NCI-H2107 (cell line): ENCODE measurements at places on chromosomes 5 and 9.

DNA sequence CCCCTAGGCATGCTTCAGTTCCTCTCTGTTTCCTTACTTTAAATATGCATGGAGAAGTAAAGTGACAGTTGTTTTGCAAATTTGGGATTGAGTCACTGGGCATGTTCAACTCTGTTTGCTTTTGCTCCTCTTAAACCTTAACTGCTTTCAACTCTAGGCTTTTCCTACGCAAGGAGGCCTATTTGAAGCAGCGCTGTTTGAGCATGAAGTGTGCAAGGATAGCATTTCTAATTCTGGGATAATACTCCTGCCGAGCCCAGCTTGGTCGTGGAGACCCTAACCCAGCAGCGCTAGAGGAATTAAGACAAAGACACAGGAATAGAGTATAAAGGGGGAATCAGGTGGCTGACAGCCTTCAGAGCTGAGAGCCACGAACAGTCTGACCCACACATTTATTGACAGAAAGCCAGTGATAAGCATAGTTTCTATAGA is 803.4 kb upstream of the CDH10 start:
- DNase-seq, result no peak

DNA sequence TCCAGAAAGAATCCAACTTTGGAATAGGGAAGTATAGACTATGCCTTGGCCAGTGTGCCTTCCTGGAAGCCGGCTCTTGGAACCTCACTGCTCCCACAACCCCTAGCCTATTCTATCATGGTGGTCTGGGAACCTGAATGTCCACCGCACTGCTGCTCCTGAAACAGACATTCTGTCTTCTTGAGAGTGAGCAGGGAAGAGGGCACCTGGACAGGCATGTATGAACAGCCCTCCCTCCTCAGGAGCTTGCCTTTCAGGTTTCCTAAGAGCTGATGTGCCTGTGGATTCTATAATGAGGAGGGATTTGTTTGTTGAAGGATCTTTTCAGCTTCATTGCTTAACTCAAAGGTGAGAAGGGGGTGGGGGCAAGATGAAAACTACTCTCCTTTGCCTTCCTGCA is 55.1 kb upstream of the XPA start:
- DNase-seq, result no peak

- no peak for DNase-seq
Observed at GRCh38 chr5:1108023-1108864, 3.6 kb downstream of the SLC12A7 start.

- no peak for DNase-seq
Observed at GRCh38 chr9:110357505-110357904, 19.8 kb upstream of the TXNDC8 start.

DNA sequence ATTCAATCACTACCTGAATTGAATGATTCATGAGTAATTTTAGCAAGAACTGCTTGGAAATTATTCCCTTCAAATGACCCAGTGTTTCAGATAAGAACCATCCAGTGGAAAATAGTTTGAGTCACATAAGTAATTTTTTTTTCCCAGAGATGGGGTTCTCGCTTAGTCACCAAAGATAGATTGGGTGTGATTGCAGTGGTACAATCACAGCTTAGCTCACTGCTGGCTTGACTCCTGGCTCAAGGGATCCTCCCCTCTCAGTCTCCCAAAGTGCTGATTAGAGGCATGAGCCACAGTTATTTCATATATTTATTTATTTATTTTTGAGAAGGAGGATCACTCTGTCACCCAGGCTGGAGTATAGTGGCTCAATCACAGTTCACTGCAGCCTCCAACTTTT is 574.5 kb upstream of the ARRDC3 start:
- DNase-seq, result no peak

- no peak for DNase-seq
Observed at GRCh38 chr5:29462241-29462640, 1731.2 kb upstream of the CDH6 start.

- no peak for DNase-seq
Observed at GRCh38 chr5:158942217-158942616, 157.5 kb downstream of the EBF1 start.

DNA sequence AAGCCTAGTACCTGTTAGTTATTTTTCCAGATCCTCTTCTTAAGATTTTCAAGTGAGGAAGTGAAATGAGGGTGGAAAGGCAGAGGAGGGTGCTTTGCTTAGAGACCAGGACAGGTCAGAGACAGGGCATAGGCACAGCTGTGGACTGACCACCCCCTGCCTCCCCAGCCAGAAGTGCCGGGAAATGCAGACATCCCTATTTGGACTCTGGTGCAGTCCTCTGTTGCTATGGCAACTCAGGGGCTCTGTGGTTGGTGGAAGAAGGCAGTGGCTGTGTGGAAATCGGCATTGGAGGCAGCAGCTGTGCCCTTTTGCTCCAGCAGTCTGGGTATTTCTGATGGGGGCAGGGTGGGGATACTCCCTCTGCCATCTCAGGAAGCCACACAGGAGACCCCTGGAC is 43.3 kb upstream of the NDFIP1 start:
- DNase-seq, result no peak

- no peak for DNase-seq
Observed at GRCh38 chr5:82274343-82275211, 3.6 kb downstream of the RPS23 start.
